Activated gamma-delta T cell treated with Interleukin-2 at 50 U/mL for 16 hours (primary cell): ENCODE measurements at places on chromosomes 11 and 22.
A peak's percentile ranks its signal among the peaks of the same experiment; 100 is the strongest.

DNA sequence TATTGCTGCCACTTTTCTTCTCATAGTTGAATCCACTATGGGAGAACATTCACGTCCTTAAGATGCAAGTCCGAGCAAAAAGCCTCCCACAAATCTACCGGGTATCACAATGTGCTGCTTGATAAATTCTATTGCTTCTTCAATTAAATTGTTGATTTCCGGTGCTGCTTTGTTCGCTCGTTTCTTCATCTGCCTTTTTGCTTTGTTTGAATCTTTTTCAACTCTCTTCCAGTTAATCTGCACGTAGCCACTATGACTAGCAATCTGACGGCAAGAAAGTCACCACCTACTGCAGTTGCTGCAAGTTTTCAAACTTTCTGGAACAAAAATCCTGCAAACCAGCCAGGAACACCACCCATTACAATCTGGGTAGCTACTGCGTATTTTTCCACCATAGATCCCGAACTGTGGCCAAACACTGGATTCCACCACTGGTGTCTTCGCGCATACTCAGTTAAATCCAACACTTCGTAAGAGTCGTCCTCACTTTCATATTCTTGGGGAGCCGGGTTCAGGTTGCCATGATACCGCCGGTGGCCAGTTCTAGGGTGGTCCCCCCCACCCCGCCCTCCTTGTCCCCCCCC is 59.1 kb downstream of the CLMP start:
- DNase-seq = no peak

DNA sequence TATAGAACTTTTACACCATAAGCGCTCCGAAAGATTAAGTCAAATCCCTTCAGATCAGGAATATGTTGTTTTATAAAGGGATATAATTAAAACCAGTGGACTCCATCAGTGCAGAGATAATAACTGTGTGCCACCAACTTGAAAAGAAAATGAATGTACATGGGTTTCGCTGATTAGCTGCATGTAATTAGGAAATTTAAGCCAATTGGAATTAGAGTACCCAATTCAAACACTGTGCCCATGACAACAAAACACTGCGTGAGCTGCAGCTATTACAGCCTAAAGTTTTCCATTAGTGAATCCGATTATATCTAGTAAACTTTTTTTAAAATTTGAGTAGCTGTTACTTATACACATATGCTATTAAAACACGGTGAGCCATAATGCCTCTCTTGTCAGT is 392.3 kb upstream of the ARHGAP42 start:
- DNase-seq = no peak

DNA sequence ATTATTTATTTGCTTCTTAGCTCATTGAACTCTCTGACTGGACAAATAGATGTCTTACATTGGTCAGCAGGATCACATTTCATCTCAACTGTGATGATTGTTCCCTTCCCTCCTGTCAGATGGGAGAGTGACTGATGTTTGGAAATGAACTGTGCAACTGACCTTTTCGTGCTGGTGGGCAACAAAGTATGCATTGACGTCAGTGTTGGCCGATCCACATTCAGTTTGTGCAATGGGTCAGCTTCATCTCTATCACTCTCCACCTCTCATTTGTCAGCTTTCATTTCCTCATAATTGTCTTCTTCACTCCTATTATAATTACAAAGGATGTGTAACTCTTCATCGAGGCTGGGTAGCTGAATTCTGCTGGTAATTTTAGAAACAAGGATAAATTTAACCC is 71.3 kb downstream of the PPP2R1B start:
- no peak for DNase-seq

- DNase-seq = no peak
Measured at GRCh38 chr22:46604306-46604690, 15.9 kb upstream of the GRAMD4 start.

GRCh38 chr11:69797737-69798528 is 21.3 kb downstream of the FGF3 start:
- no peak for DNase-seq

GRCh38 chr11:119739975-119740374 is 11.0 kb upstream of the NECTIN1 start:
- no peak for DNase-seq

- DNase-seq = no peak
Measured at GRCh38 chr11:47587723-47588326, 1.3 kb downstream of the FAM180B start.

GRCh38 chr22:22674467-22674866 is 30.1 kb downstream of the GGTLC2 start:
- DNase-seq = no peak

DNA sequence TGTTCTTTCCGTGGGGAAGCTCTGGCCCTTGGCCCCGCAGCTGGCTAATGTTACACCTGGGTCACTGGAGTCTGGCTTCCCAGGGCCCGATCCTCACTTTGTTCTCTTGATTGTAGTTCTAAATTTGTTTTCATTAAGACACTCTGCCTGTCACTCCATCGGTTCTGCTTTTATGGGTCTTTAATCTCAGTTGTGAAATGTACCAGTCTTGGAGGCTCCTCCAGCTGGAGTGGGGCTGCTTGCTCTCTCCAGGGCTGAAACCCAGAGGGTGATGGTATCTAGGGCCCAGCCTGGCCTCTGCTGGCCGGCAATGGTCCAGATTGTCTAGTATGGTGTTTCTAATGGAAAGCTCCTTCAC is 352.9 kb downstream of the TENM4 start:
- no peak for DNase-seq

DNA sequence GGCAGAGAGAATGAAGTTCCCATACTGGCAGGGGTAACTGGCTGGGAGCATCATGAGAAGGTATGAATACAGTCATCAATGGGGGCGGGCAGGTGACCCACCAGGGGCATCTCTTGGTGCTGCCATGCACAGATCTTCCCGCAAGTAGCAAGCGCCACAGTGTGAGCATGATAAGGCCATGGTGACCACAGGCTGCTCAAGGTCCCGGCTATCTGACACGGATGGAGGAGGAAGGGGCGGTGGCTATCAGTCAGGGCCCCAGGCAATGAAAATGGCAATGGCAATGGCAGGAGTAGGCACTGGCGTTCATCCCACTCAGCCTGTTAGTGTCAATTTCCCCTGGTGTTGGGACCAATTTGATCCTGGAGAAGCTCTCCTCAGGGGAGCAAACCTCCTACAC is 21.6 kb downstream of the ASCL2 start:
- DNase-seq = no peak

GRCh38 chr11:127998421-127998820 is 588.9 kb downstream of the ETS1 start:
- DNase-seq = no peak

DNA sequence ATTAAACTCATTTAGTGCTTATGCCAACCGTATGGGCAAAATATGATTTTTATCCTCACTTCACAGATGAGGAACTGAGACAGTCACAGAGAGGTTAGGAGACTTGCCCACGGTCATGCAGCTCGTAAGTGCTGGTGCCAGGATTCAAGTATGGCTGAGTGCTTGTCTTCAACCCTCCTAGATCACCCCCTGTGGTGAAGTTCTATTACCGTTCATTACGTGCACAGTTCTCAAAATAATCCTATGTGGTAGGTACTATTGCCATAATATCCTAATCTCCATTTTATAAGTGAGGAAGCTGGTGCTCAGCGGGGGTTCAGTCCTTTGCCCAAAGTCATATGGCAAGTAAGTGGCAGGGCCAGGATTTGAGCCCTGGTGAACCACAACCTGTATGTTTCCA is 1.5 kb downstream of the MIEF1 start:
- DNase-seq = no peak

GRCh38 chr11:86954269-86955110 is 705 bp downstream of the FZD4 start:
- DNase-seq = no peak

DNA sequence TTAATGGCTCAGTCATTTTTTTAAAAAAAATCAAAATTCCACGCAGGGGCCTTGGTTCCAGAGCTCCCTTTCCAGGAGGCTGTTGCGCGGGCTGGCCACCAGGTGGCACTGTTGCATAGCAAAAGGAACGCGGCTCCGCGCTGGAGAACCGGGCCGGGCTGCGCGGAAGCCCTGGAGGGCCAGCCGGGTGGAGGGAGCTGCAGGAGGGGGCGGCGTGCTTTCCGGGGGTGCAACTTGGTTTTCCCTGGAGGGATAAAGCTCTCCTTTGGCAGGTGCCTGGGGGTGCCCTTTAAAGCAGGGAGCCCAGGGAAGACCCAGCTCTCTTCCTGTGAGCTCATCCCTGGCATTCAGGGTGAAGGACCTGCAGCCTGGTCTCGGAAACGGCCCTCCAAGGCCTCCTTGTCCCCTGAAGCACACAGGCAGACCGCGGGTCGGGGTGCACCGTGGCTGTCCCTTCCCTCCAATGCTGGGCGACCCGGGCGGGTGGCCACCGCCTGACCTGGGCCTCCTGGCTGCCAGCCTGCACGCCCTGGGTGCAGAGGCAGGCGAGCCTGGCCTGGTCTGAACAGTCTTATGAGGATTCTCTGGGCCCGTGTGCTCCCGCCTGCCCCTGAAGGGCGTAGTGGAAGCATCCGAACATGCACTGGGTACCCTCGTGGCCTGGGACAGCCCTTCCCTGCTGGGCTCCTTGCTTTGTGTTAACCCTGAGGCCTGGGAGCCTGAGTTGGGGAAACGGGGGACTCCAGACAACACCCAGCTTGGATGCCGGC is 23.4 kb downstream of the KRTAP5-5 start:
- DNase-seq = peak; percentile 80

GRCh38 chr11:16778876-16779275 is 40.4 kb downstream of the C11orf58 start:
- DNase-seq = no peak

GRCh38 chr22:45934659-45935341 is 42.2 kb downstream of the WNT7B start:
- DNase-seq = no peak

DNA sequence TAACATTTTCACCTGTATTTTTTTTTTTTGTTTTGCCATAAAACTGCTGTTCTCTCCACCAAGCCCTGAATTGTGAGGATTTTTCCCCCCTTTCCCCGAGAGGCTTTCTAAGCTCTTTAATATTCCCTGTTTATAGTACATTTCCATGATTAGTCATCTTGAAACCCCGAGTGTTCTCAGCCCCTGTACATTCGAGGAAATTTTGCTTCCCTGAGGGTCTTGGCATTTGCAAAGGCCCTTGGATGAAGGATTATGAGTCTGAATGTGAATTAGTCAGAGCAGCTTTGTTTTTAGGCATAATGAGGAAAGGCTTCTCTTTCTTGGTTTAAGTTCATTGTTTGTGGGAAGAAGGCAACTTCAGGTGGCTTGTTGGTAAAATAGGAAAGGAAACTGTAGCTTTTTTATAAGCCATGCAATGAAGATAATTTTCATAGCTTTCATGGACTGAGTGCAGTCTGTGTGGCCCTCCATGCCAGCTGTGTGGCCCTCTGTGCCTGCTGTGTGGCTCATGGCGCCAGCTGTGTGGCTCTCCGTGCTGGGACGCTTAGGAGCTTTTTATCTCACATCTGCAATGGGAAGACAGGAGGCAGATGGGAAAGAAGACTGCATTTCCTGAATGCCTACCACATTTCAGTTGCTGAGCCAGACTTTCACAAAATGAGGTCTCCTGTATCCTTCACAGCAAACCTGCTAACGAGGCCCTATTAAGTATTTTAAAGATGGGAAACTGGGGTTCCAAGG is 129.0 kb downstream of the TEAD1 start:
- no peak for DNase-seq

- no peak for DNase-seq
Measured at GRCh38 chr11:45857961-45858474, 10.7 kb downstream of the CRY2 start.

DNA sequence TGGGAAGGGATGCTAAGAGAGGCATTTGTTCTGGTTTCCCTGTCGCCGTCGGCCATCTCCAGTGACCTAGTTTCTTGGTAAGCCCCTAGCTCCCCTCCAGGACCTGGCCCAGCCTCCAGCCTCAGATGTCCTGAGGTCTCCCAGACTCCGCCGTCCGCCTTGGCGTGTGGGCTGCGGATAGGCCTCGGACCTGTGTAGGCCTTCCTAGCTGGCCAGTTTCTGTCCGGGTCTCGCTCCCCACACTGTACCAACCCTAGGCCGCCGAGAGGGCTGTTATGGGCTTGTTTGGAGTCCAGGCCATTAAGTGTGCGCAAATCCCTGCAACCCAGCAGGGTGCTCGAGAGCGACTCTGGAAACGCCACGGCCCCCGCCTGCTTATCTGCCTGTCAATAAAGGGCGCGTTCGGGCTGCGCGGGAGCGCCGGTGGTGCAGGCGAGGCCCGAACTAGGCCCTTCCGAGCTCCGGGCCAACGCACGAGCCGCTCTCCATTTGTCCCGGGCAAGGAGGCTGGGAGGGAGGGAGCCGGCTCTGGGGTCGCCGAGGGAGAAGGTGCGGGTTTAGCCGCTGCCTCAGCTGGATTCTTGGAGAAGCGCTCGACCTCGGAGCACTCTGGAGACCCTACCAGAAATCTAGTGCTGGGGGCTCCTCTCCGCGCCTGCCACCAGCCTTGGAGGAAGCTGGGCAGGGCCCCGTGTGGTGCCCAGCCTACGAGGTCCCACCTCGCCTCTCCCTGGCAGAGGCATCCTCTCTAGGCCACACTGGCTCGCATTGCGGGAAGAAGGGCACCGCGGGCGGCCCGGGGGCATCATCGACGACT is 8.7 kb upstream of the PAX6 start:
- DNase-seq = no peak

DNA sequence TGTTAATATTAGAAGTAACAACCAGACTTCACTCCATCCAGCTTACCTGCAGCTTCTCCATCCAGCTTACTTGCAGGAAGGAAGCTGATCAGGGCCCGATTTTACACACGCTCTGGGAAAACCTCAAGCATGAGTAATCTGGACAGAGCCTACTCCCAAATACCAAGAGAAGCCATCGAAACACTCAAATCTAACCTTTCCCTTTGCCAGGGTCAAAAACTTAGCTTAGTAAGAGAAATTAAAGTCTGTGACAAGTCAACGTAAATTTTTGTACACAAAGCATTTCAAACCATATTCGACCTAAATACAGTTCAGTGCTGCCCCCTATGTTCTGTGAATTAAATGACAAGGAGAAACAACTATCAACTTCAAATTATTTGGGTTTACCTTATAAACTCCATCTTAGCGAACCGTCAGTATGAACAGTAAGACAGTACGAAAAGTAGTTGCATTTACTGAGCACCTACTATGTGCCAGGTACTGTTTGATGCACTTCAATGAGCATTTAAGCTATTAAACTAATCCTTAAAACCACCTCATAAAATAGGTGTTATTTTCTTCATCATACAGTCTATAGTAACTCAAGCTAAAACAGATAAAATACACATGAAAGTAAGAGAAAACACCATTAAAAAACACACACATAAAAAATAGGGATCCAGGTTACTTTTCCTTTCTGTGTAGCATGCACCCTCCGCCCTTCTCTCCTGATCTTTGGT is 36.9 kb downstream of the ARFGAP3 start:
- no peak for DNase-seq

DNA sequence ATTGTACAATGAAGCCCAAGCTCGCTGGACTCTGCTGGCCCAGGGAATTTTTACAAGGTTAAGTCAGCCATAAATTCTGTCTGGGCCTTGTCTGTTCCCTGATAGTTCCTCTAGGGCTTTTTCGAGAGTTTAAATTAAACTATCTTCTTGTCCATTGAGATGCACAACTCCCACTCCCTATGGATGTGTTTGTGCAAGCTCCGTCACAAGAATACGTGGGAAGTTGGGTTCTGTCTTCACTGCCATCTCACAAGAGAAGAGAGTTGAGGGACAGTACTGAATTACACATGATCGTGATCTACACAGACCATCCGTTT is 153.6 kb upstream of the TTC12 start:
- no peak for DNase-seq
